T-helper 1 cell (primary cell): ENCODE measurements at places on chromosomes 7 and 10.

DNA sequence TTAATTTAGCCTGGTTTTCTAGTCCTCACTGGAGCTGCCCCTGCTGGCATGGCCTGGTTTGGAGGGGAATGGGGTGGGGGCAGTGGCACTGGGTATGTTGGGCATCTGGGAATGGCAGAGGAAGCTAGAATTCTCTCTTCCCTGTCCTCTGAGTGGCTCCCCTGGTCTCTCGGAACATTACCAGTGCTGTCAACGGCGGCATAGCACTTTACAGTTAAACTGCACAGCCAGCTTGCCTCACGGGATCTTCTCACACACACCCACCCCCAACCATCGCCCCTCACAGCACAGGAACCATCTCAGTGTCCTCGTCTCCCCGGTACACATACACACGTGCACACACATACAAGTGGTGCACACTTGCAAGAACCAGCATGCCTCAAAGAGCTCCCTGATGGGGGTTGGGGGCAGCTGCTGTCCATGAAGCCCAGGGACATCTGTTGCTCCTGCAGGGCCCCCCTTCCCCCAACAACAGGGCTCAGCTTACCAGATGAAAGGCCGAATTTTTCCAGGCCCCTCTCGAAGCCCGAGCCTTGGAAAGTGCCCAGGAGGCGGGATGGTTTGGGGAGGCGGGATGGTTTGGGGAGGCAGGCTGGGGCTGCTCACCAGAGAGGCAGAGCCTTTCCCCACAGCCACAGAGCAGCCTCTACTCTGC lies 41.0 kb downstream of the TSPAN15 start:
- no peak for DNase-seq

DNA sequence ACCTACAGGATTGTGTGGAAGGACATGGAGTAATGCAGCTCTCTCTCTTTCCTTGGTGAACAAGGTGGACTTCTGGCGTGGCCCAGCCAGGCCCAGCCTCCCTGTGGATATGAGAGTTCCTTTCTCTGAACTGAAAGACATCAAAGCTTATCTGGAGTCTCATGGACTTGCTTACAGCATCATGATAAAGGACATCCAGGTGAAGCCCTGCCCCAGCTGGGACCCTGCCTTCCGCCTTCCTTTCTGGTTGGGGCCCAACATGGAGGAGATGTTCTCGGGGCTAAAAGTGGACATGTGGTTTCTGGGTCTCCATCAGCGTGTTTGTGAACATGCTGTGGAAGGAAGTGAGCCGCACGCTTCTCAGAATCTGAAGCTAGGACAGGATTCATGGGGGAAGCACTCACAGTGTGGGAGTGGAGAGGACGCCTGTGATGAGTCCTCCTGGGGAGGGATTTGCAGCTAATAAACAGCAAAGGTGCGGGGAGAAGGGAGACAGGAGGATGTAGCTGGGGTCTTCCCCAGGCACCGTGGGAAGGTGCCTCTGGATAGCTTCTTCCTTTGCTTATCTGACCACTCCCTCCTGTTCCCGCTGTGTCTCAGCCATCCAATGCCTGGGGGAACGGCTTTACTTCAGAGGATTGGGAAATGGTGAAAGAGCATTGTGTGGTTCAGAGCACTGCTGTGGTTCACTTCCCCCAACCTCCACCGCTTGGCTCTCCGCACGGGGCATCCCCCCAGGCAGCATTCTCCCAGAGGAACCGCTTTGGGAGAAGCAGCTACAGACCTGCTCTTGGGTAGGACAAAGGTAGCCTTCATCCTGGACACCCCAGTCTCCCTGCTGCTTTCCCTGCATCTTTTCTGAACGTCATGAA lies 5.5 kb downstream of the CPA5 start:
- no peak for DNase-seq

DNA sequence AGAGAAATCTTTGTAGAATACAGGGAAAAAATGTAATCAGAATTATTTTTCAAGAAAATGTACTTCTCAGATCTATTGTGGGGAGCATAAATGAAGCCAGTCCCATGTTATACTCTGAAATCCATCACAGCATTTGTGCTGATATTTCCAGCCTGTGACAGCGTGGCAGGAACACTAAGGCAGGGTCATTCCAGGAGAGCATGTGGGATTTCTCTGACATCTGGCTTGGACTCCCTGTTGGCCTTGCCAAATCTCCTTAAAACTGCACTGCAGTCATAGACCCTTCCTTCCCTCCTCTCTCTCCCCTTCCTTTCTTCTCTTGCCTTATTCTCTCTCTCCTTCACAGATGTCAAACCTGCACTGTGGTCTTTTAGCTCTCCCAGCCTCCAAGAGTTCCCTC lies 6.5 kb upstream of the TSPAN13 start:
- no peak for DNase-seq

DNA sequence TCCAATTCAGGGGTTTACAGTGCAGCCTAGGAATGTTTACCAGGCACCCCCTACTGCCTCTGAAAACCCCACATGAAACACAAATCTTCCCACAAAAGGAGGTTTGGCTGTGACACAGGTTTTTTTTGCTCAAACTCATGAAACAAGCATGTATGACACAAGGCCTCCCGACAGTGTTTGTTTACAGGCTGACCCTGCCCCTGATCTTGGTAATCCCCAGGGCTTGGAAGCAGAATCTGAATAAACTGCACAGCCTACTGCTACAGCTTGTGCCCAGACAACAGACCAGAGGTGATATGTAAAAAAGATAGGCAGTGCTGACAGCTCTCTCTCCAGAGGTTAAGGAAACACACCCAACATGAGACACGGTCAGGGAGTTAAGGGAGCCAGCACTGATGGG lies 184.2 kb downstream of the KMT2E start:
- no peak for DNase-seq

DNA sequence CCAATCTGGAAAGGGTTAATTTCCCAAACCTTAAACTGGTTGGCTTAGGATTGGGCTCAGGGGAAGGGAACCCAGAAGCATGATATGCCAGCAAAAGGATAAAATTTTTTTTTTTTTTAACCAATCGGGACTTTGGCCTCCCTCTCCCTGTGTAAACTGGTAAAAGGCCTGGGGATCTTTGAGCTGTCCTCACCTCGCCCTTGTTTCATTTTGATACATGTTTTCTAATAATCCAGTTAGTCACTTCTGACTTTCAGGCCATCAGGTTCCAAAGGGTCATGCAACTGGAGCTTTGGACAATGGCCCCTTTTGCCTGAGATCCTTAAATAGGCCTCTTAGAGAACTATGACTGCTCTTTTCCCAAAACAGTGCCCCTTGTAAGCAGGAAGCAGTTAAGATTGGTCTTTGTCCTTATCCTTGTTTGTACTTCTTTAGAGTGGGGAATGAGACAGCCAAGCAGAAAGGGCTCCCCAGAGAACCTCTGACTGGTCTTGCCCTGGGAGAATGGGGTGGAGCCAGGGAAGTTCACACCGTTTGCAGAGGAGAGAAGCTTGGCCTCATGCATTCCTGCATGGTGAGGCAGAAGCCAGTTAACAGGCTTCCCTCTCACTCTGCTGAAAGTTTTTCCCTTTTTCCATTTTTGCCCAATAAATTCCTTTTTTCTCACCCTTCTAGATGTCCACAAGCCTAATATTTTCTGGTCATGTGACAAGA lies 424.2 kb upstream of the CNTNAP2 start:
- no peak for DNase-seq

GRCh38 chr10:111204838-111205237 lies 128.0 kb downstream of the ADRA2A start:
- DNase-seq = no peak

GRCh38 chr10:119238577-119238976 lies 31.2 kb downstream of the GRK5 start:
- no peak for DNase-seq

DNA sequence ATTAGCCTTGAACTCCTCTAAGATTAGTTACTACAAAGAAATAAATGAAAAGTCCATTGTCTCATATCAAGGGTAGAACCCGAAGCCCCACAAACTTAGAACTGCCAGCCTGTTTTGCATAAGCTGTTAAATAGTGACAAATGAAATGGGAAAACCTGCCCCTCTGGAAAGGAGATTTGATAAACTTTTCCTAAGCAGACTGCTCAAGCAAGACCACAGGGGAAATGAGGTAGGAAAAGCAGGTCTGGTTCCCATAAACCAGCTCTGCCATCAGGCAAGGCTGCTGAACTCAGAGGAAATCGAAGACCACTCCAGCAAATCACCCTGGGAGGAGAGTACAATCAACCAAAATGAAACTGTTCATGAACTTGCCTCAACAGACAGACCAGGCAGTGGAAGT lies 181.5 kb upstream of the AOAH start:
- DNase-seq = no peak

DNA sequence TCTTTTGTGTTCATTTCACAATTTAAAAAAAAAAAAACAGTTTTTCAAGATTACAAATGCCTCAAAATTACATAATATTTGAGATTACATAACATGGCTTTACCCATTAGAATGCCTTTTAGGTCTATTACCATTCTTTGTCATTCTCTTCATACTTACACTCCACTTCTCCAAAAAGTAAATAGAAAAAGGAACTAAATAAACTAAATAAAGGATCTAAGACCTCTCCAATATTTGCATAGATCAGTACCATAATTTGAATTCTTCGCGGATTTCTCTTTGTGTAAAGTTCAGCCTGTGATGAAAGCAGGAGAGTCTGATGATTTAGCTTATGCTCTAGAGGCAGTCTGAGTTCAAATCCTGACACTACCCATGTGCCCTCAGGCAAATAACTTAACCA lies 56.4 kb upstream of the C1GALT1 start:
- no peak for DNase-seq

- DNase-seq = no peak
These were observed 571.0 kb downstream of the SH2D4B start for GRCh38 chr10:81108516-81109199.

- no peak for DNase-seq
These were observed 44.5 kb downstream of the ZNF138 start for GRCh38 chr7:64838691-64839090.

- no peak for DNase-seq
These were observed 171.4 kb upstream of the NUPR2 start for GRCh38 chr7:56287429-56288138.

GRCh38 chr10:27558612-27559020 lies 54.5 kb downstream of the RAB18 start:
- DNase-seq = peak; percentile 18

DNA sequence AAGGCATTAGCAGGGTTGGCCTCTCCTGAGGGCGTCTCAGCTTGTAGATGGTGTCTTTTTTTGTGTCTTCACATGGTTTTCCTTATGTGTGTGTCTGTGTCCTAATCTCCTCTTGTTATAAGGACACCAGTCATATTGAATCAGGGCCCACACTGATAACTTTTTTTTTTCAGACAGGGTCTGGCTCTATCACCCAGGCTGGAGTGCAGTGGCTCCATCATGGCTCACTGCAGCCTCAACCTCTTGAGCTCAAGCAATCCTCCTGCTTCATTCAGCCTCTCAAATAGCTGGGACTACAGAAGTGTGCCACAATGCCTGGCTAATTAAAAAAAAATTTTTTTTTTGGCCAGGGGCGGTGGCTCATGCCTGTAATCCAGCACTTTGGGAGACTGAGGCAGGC lies 41.3 kb upstream of the KMT2C start:
- no peak for DNase-seq

- DNase-seq = no peak
These were observed 17.7 kb upstream of the TARP start for GRCh38 chr7:38291117-38291647.

DNA sequence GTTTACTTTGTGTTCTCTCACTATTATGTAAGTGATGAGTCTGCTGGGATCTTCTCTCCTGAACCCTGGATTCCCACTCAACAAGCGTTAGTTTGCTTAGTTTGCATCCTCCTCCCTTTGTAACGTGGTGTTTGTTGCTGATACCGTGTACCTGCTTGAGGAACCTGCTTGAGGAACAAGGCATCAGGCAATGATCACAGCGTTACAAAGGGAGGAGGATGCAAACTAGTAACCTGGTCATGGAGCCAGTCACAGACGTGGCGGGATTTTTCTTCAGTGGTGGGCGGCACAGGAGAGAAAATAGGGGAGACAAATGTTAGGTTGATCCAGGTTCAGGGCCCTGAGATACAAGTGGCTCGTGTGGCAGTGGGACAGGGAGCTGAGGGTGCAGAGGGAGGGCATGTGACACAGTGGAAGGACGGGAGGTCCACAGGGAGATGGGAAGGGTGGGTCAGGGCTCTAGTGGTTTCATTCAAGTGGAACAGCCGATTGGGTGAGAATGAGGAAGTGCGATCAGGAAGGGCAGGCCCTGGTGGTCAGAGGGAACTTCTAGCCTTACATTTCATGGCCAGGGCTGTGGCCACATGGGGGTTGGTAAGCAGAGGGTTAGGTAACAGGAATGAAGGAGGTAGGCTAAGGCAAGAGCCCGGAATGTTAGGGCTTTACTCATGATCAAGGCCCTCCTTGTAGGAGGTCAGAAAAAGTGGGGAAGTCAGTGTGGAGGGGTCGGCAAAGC lies 38.0 kb downstream of the SNX10 start:
- no peak for DNase-seq

GRCh38 chr10:16497911-16498310 lies 23.8 kb downstream of the C1QL3 start:
- no peak for DNase-seq

- DNase-seq = no peak
These were observed 32.5 kb upstream of the EIF4H start for GRCh38 chr7:74141705-74142104.

GRCh38 chr10:101388676-101389276 lies 34.8 kb downstream of the BTRC start:
- DNase-seq = no peak

- DNase-seq = no peak
These were observed 4.4 kb upstream of the GRK5 start for GRCh38 chr10:119203006-119203405.

DNA sequence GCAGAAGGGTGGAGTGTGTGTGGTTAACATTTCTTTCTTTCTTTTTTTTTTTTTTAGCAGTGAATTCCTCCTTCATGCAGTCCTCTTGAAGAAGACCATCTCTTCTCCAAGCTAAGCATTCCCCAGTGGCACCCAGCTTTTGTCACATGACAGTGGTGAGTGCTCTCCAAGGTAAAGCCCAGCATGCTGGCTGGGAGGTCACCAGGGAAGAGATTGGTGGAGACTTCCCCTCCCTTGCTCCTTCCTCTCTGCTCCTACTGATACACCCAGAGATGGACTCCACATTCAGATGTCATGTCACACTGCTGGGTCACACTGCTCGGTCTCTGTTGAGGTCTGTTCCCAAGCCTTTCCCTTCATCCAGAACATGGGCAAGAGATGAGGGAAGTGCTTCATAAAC lies 55.3 kb downstream of the FRMPD2 start:
- no peak for DNase-seq

GRCh38 chr7:37432281-37432920 lies 16.3 kb downstream of the ELMO1 start:
- DNase-seq = no peak
